NCI-H446 treated with DMSO at 0.1 percent for 48 hours (cell line): ENCODE measurements at places on chromosomes 1 and 21.

DNA sequence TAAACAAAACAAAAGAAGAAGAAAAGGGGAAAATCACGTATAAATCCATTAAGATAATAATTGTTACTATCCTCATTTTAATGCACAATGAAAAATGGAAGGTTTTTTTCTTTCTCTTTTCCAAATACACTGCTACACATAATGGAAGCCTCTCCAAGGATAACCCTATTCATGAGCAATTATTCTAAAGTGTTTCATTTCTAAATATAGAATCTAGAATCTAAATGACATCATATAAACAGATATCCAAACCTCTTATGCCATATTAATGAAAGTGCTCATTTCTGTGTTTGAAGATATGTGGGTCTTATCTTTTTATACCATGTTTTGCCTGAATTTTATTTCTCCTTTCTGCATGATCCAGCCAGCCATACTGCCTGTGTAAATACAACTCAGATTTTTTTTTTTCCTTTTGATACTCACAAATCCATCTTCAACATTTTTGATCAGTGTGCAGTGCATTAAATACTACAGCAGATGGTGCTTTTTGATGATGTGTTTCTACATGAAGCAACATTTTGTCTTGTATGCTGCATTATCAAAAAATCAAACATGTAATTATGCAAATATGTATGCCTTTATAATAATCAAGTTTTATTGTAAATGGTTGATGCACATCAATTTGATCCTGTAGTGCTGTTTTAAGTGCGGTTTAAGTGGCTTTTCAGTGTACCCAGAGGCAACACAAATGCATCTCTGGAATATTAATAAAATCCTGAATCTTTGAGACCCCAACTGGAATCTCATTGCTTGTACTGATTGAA lies 625.6 kb upstream of the PTBP2 start:
- peak; percentile 31 for DNase-seq

DNA sequence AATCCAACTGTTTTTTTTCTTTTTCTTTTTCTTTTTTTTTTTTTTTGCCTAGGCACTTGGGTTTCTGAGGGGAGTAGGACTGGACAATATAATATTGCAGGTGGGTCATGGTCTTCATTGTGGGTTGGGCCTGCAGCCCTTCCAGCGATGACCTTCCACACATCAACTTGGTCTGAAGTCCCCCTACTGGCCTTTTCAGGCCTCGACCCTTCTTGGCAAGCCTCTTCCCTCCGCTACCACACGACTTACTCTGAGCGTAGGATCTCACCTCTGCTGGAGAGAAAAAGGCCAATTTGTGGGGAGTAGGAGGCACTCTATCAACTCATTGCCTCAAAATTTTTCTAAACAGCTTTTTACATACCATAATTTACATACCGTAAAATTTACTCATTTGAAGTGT lies 51.1 kb upstream of the GRIK3 start:
- no peak for DNase-seq

DNA sequence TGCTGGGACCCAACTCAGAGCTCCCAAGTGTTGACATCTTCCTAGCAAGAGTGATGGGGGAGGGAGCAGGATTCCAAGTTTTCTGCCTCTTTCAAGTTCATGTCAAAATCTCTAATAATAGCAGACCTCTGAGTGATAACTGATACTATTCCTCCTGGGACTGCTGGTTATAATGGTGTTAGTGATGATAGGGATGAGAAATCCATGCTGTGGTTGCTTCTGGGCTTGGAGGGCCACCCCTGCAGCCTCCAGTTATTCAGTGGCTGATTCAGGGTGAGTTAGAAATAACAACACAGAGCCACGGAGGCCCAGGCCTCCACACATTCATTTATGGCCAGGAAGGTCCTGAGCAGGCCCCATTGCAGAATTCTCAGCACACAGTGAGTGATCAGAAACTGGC lies 40.6 kb upstream of the ARTN start:
- DNase-seq: no peak

GRCh38 chr1:199878823-199879222 lies 148.7 kb upstream of the NR5A2 start:
- DNase-seq: no peak

GRCh38 chr1:154467434-154468102 lies 34.5 kb upstream of the TDRD10 start:
- no peak for DNase-seq

DNA sequence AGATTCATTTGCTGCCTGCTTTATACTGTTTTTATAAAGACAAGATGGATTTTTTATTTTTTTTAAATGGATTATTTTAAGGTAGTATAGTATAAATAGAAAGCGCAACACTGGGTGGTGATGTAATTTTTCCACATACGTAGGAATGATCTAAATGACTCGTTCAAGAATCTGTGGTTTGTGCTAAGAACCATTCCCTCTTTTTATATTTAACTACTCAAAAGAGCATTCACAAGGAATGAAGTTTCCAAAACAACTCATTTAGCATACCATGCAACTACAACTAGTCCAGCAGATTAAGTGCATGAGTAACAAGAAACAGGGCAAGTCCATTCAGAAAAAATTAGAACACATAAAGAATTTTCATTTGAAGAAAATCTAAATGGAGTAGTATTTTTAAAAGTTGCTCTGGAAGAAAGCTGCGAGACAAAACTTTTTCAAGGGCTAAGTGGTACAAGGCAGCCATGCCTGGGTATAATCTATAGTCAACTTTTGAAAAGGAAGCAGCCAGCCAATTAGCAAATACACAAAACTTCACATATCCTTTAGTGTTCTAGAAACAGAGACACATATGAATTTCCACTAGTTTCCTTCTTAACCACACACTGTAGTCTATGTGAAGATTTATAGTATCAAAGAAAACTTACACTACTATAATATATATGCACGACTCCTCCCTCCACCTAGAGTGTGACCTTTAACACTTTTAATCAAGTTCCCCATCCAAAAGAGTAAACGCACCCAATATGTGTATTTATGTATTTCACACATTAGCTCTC lies 23.4 kb downstream of the GTF2B start:
- DNase-seq: no peak

- DNase-seq: no peak
These were observed 31.4 kb upstream of the BECN2 start for GRCh38 chr1:241926141-241926540.

DNA sequence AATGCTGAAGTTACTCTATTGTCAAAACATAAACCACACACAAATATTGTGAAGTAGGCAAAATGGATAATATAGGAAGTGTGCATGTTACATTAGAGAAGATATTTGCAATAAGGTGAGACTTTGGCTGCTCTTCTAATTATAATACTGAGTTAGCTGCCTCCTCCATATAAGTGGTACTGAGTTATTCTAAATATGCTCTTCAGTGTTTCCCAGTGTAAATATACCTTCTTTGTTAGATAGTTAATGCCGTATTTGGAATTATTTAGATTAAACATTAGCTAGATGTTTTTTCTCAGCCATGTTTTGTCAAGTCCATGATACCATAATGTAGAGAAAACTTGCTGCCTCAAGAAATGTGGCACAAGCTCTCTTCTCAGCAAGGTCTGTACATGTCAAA lies 186.4 kb downstream of the PTPRC start:
- no peak for DNase-seq

- DNase-seq: no peak
These were observed 6.2 kb downstream of the KCNK1 start for GRCh38 chr1:233620065-233620464.

DNA sequence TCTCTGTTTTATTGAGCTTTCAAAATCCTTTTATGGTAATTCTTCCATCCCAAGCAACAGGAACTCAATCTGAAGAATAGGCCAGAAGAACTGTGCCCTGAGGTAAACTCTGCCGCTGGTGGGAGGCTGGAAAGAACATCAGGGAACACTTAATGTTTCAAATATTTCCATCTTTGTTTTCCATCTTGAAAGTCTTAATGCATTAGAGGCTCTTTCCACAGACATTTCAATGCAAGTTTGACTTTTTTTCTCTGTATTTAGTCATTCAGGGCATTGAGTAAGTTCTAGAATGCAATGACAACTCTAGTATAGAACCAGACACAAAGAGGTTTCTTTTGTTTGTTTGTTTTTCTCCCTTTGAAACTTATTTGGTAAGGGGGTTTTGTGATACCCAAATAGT lies 61.5 kb downstream of the KIAA0040 start:
- no peak for DNase-seq

DNA sequence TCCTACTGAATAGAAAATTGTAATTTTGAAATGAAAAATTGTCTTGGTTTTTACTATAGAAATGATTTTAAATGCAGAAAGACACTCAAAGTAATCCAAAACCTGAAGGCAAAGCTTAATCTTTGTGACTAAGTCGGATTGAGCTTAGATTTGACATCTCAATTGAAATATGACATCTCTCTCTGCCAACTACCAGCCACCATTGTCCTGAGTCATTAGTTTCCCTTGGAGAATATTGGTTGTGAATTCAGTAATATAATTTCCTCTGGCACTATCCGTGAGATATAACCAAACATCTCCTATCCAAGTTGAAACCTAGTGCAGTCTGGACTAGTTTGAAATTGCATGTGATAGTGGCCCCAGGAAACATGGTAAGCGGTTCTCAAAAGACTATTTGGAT lies 37.1 kb downstream of the PLA2G4A start:
- peak; percentile 40 for DNase-seq
